ENCODE measurements at places on chromosomes 16 and 17.

GRCh38 chr17:74252211-74252610 is 21.8 kb upstream of the DNAI2 start:
- DNase-seq = no peak

DNA sequence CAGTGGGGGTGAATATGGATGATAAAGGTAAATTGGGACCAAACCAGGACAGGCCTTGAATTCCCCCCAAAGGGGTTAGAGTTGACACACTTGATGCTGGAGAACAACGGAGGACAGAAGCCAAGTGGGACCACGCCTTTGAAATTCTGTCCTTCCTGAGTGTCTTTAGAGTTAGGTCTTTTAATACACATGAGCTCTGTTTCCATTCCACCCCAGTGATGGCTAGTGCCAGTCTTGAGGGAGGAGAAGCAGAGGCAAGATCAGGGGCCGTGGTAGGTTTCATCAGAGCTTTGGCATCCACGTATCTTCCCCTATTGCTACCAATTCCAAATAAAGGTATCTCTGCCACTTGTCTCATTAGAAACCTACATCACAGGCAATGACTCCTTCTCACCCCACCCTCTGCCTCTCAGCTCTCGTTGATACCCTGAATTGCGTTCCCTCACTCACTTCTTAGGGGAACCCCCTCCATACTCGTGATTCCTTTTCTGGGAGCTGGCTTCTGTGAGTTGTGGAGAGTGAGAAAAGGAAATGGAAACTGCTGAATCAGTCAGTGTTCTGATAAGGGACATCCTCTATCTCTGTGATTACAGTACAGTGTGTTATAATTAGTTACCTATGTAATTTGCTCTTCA is 2.4 kb upstream of the CCL3L1 start:
- DNase-seq = no peak

DNA sequence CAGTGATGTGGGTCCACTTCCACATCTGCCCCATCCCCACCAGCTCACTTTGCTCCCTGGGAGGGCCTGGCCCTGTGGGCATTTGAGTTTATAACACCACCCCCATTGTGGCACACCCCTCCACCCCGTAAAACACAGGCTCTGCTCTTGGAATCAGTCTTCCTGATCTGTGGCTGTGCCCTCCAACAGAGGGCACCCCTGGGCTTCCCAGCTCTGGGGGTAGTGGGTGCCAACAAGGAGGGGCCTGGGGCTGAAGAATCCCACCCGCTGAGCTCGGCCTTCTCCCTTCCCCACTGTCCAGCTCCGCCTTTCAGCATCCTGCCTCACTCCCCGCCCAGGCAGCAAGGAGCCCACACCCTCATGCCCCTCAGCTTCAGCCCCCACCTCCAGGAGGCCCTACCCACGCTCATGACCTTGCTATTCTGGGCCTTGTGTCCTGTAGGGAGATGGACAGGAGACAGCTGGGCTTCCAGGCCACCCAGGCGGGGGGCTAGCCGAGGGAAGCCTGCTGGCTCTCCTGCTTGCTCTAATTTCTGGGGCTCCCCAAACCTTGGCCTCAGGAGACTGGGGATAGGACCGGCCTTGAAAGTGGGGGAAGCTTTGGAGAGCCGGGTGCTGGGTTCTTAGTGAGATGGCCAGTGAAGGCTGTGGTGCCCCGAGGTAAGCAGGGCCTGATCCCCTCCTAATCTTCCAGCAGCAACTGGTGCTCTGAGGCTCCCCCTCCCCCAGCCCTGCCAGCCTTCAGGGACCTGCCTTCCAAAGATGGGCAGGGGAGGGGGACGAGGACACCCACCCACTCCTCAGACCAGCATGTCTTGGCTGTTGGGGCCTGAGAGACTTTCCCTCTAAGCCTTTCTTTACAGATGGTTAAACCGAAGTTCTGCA is 2.9 kb upstream of the ATP2A1 start:
- no peak for DNase-seq

GRCh38 chr16:77499373-77500285 is 64.8 kb upstream of the ADAMTS18 start:
- DNase-seq = no peak

DNA sequence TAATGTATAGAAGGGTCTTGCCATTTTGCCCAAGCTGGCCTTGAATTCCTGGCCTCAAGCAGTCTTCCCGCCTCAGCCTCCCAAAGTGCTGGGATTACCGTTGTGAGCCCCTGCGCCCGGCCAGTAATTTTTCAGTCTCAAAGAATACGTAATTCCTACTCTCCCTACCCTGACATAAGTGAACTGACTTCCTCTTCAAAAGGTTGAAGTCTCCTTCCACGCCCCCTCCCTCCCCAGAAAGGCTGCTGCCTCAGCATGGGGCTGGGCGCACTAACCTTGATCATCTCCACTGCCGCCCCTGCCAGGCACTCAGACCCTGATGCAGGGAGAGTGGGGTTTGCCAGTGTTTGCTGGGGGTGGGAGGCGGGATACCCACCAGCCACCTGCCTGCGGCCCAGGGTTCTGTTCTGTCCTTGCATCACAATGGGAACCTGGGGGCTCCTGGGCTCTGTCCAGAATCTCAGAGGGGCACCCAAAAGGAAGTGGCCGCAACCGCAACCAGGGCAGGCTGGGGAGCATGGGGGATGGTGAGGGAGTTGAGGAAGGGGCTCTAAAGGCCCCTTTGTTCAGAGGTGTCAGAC is 27.5 kb downstream of the KIFC3 start:
- DNase-seq = no peak
